Stimulated activated CD4-positive, alpha-beta T cell treated with anti-CD3 and anti-CD28 coated beads, Interleukin-4, amount 100 ng/mL, for 4 hours (primary cell): ENCODE measurements at places on chromosomes 12 and 14.

DNA sequence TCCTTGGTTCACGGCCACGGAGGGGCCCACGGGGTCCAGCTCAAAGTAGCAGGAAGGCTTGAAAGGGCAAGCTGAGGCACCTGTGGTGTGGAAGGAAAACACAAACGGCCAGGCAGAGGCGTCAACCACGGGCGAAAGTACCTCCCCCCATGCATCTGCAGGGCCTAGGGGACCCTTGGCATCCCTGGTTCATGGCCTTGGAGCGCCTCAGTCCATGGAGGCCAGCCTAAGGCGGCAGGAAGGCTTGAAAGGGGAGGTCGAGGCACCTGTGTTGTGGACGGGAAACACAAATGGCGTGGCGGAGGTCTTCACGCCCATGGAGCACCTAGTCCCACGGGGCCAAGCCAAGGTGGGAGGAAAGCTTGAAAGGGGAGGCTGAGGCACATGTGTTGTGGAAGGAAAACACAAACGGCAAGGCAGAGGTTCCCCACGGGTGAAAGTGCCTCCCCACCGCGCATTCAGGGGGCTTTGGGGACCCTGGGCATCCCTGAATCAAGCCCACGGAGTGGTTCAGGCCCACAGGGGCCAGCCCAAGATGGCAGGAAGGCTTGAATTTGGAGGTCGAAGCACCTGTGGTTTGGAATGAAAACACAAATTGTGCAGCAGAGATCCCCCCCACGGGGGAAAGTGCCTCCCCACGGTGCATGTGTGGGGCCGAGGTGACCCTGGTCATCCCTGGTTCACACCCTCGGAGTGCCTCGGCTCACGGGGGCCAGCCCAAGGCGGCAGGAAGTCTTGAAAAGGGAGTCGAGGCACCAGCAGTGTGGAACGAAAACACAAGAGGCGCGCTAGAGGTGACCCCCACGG, 380.8 kb downstream of the ALG10 start:
- DNase-seq: no peak

GRCh38 chr14:29930283-29930682, 2.6 kb upstream of the PRKD1 start:
- DNase-seq: no peak

DNA sequence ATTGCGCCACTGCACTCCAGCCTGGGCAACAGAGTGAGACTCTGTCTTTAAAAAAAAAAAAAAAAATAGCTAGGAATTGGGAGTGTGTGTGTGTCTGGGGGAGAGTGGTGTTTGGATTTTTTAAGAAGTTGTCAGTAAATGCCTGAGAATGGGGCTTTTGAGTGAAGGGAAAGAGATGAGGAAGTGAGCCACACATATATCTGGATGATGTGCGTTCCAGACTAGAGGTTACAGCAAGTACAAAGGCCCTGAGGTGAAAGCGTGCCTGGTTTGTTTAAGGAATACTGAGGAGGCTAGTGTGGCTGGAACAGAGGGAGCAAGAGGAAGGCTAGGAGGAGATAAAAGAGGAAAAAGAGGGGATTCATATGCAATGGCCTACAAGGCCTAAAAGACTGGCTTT, 70.0 kb downstream of the PAPLN start:
- DNase-seq: no peak

DNA sequence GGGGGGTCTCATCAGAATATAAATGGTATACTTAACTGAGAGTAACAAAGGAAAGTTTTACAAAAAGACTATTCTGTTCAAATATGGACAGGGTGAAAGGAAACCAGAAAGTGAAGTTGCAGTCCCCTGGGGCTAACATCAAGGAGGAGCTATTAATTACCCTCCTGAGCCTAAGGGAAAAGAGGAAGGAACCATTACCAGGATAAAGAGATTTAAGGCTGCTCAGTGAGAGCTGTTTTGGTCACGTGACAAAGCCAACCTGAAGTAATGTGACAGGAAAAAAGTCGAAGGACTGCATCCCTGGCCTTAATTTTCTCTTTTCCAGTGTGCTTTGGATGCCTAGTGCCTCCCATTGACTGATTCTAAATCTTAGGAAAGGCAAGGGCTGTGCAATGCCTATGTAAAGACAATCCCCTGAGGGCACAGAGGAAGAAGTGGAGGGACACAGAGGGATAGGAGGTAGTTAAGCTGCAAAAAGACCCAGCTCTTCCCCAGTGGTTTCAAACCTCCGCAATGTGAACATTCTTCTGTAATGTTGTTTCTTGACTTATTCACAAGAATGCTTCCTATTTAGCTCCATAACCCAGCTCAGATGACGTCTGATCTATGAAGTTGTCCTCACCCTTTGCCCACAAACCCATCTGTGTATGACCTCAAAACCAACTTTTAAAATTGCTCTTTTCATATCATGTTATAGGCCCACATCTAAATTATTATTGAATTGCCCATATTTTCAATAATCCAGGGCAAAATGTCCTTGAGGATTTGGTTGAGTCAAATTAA, 187.7 kb upstream of the DCN start:
- DNase-seq: no peak

- DNase-seq: no peak
These were observed 93.5 kb downstream of the LMNTD1 start for GRCh38 chr12:25459541-25459951.

GRCh38 chr12:1206118-1206734, 215.2 kb downstream of the ERC1 start:
- no peak for DNase-seq

GRCh38 chr12:109544955-109545531, 28.3 kb downstream of the MMAB start:
- no peak for DNase-seq

- DNase-seq: no peak
These were observed 93.7 kb downstream of the RIN3 start for GRCh38 chr14:92607251-92607650.

- DNase-seq: no peak
These were observed 59.3 kb upstream of the SCAF11 start for GRCh38 chr12:46049665-46050064.

DNA sequence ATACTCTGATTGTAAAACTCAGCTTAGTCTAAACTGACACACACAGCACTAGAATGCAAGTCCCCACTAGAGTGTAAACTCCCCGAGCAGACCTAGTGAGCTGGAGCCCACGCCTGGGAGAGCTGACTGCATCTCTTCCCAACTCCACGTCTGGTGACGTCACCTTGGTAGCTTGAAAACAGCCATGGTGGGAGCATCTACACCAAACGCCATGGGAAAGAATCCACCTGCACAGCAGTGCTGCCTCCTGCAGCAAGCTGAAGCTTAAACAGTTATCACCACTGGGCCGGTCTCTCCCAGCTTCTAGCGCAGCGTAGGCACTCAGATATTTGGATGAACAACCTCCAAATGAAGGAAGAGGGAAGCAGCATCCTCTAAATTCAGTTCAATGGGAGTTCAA, 4.3 kb upstream of the PAPLN start:
- no peak for DNase-seq

- DNase-seq: no peak
These were observed 58.9 kb downstream of the GRIP1 start for GRCh38 chr12:66620026-66620425.

DNA sequence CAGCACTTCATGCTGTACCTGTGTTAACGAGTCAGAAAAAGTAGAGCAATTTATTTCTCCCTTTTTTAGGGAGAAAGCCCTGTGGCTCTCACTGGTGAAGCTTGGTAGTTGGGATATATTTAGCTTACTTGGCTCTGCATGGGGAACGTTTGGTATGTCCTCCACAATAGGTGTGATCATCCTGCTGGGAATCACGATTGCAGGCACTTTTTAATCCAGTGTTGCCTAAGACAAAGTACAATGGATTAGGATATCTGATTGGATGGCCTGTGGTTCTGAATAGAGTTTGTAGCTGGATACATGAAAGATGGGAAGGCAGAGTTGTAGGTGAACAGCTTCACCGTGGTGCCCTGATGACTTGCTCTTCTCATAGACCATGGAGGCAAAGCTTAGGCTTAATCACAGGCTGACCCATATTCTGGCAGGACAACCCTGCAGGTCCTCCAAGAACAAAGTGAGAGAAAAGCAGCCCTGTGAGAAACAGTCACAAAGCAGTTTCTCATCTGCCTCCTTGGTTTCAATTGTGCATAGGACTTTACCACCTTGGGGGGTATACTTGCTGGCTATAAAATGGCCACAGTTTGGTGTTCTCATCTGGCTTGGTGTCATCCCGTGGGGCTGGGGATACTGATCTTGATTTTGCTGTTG, 7.5 kb downstream of the RESF1 start:
- DNase-seq: no peak

GRCh38 chr12:47783024-47783755, 10.2 kb downstream of the SLC48A1 start:
- no peak for DNase-seq

DNA sequence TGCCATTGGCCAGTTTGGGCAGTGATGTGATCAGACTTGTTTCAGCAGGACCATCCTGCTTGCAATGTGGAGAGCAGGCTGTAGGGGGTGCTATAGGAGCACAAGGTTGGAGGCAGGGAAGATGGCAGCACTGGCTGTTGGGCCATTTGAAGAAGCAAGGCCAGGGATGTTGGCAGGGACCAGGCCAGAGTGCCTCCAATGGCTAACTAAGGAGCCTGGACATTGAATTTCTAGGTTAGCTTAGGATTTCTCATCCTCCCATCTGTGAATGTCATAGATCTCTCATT, 23.5 kb downstream of the FGF23 start:
- peak; percentile 34 for DNase-seq

- DNase-seq: no peak
These were observed 785 bp upstream of the FAM181A start for GRCh38 chr14:93926245-93926872.

DNA sequence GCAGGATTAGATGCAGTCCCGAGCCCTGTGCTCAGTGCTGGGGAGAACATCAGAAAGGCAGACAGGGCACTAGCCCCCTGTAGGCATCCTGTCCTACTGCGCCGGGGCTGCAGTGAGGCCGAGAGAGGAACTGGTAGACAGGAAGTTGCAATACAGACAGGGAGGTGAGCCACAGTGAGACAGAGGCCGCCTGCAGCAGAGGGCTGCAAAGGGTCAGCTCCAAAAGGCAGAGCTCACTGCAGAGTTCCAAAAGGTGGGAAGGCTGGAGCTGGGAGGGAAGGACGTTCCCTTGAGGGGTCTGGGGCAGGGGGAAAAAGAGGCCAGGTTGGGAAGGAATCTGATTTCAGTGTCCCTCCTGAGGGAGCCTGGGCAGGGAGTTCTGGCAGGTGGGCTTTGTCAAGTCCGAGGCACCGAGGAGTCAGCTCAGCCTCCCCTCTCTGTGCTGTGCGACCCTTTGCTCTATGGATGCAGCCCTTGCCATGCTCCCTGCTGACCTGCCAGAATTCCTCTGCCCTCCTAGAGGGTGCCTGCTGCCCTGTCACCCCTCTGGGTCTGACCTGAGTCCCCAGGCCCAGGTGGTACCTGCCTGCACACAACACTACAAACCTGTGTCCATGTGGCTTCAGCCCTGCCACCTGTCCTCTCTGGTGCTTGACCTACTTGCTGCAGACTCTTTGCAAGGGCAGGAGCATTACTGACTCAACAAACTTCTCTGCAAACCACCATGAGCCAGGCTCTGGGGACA, 63.5 kb downstream of the PRMT8 start:
- no peak for DNase-seq

DNA sequence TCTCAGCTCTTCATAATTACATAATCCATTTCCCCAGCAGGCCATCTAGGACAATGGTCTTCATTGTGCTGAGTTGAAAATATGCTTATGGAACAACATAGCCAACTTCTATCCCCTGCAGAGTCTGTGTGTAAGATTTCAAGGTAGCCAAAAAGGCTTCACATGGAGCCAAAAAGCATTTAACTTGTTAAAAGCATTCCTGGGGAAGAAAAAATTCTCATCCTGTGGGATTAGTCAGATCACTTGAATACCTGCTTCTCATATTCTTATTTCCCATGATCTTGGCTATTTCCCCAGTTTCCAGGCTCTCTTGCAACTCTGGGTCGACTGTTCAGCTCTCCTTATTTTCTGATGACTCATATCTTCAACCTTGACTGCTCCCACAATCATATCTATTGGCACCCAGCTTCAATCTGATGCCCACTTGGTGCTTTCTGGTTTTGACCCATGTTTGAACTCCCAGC, 178.9 kb downstream of the KLHL28 start:
- DNase-seq: no peak

GRCh38 chr12:108822497-108823205, 34.7 kb downstream of the SSH1 start:
- DNase-seq: no peak

GRCh38 chr12:131379738-131380137, 331.2 kb upstream of the SFSWAP start:
- DNase-seq: no peak

GRCh38 chr14:20751963-20752562, 6.4 kb downstream of the EDDM3A start:
- DNase-seq: no peak

GRCh38 chr12:76144245-76144549, 59.7 kb upstream of the NAP1L1 start:
- peak; percentile 66 for DNase-seq

GRCh38 chr14:61229475-61229888, 51.7 kb downstream of the TMEM30B start:
- DNase-seq: no peak

- DNase-seq: no peak
These were observed 142.1 kb downstream of the GPR65 start for GRCh38 chr14:88146881-88147649.

DNA sequence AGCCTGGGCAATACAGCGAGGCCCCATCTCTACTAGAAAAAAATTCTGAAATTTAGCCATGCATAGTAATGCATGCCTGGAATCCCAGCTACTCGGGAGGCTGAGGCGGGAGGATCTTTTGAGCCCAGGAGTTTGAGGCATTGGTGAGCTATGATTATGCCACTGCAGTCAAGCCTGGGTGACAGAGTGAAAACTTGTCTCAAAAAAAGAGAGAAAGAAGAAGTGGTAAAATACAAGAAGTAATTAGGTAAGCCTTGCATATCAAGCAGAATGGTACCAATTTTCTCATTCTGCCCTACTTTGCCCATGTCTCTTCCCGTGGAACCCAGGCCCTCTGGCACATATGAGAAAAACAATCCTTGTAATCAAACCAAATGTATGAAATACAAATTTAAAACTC, 70.7 kb downstream of the SUSD6 start:
- DNase-seq: no peak

GRCh38 chr14:58777541-58777979, 139.8 kb downstream of the DACT1 start:
- DNase-seq: no peak

DNA sequence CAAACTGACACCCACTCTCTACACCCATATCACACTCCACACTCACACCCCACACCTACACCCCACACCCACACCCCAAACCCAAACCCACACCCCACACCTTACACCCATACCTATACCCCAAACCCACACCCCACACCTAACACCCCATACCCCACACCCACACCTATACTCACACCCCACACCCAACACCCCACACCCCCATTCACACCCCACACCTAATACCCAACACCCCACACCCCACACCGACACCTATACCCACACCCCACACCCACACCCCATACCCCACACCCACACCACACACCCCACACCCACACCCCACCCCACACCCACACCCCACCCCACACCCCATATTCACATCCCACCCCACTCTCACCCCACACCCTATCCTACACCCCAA, 38.5 kb downstream of the TMEM120B start:
- no peak for DNase-seq

GRCh38 chr14:101481557-101481956, 79.7 kb upstream of the DIO3 start:
- DNase-seq: no peak
